ENCODE measurements at places on chromosomes 12 and 14.

- DNase-seq = no peak
Observed at GRCh38 chr14:104481323-104481722, 98.2 kb upstream of the C14orf180 start.

DNA sequence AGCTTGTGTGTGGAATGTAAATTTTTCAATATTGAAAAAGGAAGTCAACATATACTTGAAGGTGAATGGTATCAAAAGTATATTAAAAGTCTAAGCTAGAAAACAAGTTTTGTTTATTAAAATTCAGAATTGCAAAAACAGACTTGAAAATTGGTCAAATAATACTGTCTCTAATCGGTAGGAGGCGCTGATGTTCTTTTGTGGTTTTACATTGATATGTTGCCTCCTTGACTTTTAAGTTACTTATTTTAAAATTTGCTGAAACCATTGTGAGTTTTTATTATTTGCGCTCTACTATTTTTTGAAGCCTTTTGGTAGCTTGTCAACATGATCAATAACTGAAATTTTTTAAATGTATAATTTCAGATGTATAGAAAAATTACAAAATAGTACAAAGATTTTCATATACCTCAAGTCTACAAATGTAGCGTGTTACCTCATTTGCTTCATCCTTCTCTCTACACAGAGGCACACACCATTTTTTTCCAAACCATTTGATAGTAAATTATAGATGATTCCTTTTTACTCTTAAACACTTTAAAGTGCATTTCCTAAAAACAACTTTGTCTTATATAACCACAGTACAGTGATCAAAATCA is 6.9 kb downstream of the RTRAF start:
- DNase-seq = no peak

DNA sequence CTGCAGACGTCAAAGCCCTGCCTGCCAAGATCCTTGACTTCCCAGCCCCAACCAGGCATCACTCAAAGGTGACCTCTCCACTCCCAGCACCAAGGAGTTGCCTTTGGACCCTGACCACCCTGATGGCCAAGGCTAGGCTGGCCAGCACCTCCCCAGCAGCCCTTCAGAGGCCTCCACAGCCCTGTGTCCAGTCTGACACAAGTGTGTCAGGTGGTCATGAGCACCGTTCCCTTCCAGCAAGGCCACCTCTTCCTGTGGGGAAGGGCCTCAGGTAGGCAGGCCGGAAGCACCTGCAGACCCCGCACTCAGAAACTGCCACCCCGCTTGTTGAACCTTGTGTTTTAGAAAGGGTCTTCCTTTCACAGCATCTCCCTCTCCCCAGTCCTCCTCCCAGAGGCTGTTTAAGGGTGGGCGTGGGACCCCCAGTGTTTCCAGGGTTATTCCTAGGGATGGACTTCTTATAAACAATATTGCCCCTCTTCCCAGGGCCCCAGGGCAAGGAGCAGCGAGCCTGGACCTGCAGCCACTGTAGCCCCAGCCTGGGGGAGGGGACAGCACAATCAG is 13.2 kb upstream of the INF2 start:
- no peak for DNase-seq

- no peak for DNase-seq
Observed at GRCh38 chr12:26277506-26278246, 82.3 kb downstream of the SSPN start.

DNA sequence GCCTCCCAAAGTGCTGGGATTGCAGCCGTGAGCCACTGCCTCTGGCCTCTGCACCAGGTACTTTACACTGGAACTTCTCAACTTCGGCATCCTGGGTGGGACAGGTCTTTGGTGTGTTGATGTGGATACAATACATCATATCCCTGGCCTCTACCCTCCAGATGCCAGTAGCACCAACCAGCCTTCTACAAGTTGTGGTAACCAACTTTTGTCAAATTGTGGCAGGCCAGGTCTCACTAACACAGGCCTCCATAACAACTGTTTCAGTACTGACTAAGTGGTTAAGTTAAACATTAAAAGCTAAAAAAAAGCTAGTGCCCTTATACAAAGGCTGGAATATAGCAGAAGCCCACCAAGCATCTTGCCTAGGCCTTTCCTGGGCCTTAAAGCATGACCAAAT is 232.9 kb downstream of the PCNX1 start:
- DNase-seq = no peak

DNA sequence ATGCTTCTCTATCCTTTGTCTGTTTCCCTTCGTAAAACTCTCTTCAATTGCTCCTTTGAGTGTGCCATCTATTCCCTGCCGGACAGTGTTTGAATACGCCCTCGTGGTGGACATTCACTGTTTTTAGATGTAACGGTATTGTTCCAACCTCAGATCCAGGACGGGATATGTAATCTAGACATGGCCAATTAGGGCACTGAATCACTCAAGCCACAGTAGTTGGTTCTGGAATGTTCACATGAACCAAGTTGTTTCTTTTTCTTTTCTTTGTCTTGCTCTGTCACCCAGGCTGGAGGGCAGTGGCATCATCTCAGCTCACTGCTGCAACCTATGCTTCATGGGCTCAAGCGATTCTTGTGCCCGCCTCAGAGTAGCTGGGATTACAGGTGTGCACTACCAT is 204.2 kb upstream of the PLXNC1 start:
- DNase-seq = no peak

DNA sequence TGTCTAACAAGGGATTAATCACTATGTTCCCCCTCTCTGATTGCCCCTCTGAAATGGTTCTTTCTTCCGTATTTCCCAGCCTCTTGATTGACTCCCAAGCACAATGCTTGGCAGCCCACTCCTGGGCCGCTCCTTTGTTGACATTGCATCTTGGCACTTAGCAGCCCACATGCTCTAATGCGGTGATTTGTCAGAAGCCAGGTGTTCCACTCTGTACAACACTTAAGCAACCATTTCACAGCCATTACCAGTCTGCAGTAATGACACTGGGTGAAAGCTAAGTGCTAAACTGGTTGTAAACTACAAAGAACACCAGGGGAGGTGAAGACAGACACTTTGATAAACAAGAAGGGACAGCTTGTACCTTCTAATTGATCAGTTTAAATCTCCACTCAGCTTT is 353.5 kb downstream of the TMEM132D start:
- no peak for DNase-seq

- DNase-seq = no peak
Observed at GRCh38 chr12:25670076-25671055, 117.3 kb upstream of the LMNTD1 start.

DNA sequence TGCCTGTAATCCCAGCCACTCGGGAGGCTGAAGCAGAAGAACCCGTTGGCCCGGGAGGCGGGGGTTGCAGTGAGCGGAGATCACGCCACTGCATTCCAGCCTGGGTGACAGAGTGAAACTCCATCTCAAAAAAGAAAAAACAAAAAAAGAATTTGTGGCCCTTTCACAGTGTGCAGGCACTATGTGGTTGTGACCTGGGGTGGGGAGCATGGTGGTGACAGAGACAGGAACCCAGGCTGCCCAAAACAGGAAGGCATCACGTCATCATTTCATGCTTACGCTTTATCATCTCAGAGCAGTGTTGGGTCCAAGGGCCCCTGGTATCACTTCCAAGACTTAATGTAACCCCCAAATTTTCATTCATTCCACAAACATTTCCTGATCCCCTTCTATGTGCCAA is 175.7 kb upstream of the GSC start:
- no peak for DNase-seq

- DNase-seq = no peak
Observed at GRCh38 chr14:71022939-71023338, 115.7 kb downstream of the PCNX1 start.

GRCh38 chr12:11580125-11580751 is 69.2 kb upstream of the ETV6 start:
- DNase-seq = peak; percentile 5

DNA sequence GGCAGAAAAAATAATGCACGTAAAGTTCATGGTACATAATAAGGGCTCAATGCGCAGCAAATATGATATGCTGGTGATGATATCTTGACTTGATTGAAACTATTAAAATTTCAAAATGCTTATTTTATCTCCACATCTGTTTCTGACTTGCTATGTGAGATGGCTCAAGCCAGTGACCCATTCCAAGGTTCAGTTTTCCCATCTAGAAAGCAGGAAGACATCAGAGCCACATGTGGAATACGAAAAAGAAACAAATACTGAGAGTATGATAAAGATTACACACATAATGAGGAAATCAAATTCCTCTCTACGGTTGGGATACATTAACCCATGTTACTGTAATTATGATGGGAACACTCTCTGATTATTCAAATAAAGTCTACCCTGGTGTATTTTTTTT is 24.0 kb upstream of the TSPAN11 start:
- no peak for DNase-seq

GRCh38 chr12:43841253-43841652 is 5.4 kb downstream of the TMEM117 start:
- DNase-seq = no peak

DNA sequence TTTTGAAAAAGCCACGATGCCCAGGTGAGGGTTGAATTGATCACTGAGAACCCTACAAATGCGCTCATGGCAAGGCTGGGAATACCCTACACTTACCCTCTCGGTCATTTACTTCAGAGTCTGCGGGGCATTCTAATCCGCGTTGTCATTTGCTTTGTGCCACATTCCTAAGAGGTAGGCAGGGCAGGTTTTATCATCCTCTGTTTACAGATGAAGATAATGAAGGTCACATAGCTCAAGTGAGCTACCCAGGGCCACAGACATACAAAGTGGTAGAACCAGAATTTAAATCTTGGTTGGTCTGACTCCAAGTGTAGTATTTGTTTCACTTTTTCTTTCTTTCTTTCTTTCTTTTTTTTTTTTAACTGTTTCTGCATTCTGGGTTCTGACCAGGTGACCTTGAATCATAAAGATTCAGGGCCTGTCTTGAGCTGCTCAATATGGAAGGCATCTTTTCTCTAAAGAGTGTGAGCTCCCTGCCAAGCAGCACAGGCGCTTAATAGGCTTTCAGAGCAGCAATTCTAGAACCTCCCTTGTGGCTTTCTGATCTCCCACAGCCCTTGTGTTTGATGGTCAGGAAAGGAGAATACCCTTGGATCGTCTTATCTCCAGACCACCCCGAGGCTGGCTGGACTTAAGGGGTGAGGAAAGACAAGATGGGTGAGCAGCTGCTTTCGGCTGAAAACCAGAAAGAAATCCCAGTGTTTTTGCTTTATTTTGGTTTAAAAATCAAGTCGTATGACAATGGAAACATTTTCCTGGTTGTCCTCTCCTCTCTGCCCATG is 662 bp upstream of the BATF start:
- DNase-seq = no peak

DNA sequence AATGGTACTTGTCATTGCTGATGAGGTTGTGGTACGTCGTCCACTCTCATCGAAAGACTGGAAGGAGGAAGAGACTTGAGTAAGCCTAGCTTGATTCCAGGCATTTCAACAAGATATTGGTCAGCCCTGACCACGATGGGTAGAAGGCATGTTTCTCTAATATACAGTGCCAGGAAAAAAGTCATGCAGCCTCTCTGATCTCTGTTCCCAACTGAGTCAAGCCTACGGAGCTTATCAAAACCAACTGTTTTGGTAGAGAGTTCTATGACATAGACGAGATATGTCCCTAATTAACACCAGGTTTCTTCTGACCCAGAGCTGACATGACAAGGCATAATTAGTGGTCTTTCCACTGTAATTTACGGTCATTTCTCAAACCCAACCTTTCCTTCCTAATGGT is 58.5 kb downstream of the NIN start:
- no peak for DNase-seq

- DNase-seq = no peak
Observed at GRCh38 chr14:36313898-36314297, 6.5 kb downstream of the MBIP start.

DNA sequence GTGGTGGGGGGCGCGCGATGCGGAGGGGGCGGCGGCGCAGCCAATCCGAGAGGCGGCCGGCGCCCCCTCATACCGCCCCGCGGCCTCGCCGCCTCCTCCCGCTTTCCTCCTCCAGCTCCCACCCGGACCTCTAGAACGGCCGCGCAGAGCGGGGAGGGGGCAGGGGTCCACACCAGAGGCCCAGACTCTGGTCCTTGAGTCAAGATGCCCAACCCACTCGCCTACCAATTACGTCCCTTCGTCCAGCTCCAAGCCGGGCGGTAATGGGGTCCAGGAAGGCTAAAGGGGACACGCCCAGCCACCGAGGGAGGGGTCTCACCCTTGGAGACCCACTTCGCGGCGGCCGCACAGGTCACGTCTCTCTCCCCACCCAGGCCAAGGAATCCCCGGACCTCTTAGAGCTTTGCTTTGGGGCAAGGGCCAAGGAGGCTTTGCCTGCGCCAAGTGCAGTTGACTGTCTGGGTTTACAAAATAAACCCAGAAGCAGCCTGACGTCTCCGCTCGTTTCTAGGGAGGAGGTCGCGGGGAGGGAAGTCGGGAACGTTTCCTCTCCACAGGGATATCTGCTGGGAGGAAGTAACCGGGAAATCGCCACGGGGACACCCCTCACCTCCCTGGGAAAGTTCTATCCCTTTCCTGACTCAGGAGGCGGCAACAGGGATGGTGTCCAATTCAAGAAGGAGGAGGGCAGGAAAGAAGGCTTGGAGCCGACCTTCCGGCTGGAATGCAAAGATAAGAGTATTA is 394 bp upstream of the AMIGO2 start:
- DNase-seq = peak; percentile 78

- no peak for DNase-seq
Observed at GRCh38 chr14:80427101-80427500, 215.8 kb upstream of the DIO2 start.

GRCh38 chr12:68474467-68475204 is 136.1 kb upstream of the RAP1B start:
- DNase-seq = no peak

DNA sequence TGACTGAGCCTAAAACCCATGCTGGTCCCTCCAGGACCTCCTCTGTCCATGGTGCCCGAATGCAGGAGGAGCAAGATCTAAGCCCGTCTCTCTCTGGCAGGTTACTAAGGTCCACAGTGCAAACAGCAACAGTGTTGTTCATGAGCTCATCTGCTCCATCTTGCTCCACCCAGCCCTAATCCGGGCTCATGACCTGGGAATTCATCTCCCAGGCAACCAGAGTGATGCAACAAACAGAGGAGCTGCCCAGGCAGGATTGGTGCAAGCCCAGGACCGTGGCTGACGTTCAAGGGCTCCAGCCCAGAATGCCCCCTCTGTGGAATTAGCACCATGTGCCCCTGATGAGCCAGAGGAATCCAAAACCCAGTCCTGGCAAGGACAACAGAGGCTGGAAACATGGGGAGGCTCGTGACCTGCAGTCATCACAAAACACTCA is 29.9 kb downstream of the HSPB8 start:
- DNase-seq = no peak

DNA sequence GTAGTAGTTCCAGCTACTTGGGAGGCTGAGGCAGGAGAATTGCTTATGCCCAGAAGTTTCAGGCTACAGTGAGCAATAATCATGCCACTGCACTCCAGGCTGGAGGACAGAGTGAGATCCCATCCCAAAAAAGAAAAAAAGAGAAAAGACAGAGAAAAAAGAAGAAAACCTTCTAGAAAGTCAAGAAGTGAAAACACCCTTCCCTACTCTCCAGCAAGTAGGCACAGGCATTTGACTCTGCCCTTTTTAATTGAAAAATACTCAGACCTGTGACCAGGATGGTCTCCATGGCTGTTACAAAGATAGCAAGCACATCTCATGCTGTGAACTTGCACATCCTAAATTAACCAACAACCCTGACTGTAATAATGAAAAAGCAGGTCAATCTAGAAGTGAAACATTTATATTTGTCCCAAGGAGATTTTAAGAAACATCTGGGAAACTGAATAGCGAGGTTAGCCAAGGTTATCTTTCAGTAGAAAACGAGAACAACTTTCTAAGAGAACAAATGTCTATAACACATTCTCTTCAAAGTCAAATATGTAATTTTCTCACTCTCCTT is 2.0 kb downstream of the TMTC1 start:
- DNase-seq = no peak

- no peak for DNase-seq
Observed at GRCh38 chr12:116324654-116325335, 47.3 kb upstream of the MED13L start.

- no peak for DNase-seq
Observed at GRCh38 chr12:119505001-119505400, 88.6 kb upstream of the TMEM233 start.
